ENCODE measurements at places on chromosomes 7 and 10. TPM values are rescaled to one million over a fixed set of nuclear protein-coding genes. Genes with fewer than 3 reads are reported as not detected.

Gene SPAM1
- total RNA-seq = not detected

Gene TSPAN12
- 10.4 TPM for total RNA-seq

Gene OR2A7
- not detected for total RNA-seq

Gene AGBL3
- 2.1 TPM for total RNA-seq

Measured in mammary microvascular endothelial cell (primary cell).